ENCODE measurements at places on chromosomes 4 and X. TPM values are rescaled to one million over a fixed set of nuclear protein-coding genes. Genes with fewer than 3 reads are reported as not detected.

GRCh38 chr4:95979961-95980876, 140.3 kb downstream of the PDHA2 start:
- H3K4me3 ChIP-seq: no peak overlapping the region
- H3K36me3 ChIP-seq: no peaks in the 10 kb centered on the region
- no peak for DNase-seq
- peaks cover 2% of the 10 kb centered on the region for H3K4me1 ChIP-seq
- H3K27me3 ChIP-seq: no peaks in the 10 kb centered on the region
- H3K27ac ChIP-seq: no peak overlapping the region

Gene ZNF630
- 0.25 TPM for total RNA-seq

Gene GLRA3
- total RNA-seq: not detected

DNA sequence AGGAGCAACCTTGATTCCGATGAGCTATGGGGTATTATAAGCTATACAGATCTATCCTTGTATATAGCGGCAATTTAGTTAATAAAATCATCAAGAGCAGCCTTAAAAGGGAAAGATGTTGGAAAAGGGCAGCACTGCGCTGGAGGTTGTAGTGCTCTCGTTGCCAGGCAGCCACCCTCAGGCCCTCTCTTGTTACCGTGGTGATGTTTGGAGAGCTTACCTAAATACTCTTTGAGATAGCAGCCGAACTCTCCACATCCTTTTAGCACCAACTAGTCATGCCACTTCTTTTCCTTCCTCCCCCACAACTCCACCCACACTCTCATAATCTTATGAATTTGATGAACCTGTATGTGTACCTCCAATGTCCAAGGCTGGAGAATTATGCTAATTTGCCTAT, 3.8 kb upstream of the RADX start:
- no peak overlapping the region for H3K27ac ChIP-seq
- DNase-seq: no peak
- no peaks in the 10 kb centered on the region for H3K36me3 ChIP-seq
- H3K4me3 ChIP-seq: no peak overlapping the region
- H3K27me3 ChIP-seq: no peaks in the 10 kb centered on the region
- peaks cover 21% of the 10 kb centered on the region for H3K4me1 ChIP-seq

GRCh38 chr4:99586322-99586721, 11.7 kb downstream of the MTTP start:
- peaks cover 17% of the 10 kb centered on the region for H3K27me3 ChIP-seq
- H3K4me3 ChIP-seq: no peak overlapping the region
- no peak overlapping the region for H3K27ac ChIP-seq
- H3K4me1 ChIP-seq: no peaks in the 10 kb centered on the region

DNA sequence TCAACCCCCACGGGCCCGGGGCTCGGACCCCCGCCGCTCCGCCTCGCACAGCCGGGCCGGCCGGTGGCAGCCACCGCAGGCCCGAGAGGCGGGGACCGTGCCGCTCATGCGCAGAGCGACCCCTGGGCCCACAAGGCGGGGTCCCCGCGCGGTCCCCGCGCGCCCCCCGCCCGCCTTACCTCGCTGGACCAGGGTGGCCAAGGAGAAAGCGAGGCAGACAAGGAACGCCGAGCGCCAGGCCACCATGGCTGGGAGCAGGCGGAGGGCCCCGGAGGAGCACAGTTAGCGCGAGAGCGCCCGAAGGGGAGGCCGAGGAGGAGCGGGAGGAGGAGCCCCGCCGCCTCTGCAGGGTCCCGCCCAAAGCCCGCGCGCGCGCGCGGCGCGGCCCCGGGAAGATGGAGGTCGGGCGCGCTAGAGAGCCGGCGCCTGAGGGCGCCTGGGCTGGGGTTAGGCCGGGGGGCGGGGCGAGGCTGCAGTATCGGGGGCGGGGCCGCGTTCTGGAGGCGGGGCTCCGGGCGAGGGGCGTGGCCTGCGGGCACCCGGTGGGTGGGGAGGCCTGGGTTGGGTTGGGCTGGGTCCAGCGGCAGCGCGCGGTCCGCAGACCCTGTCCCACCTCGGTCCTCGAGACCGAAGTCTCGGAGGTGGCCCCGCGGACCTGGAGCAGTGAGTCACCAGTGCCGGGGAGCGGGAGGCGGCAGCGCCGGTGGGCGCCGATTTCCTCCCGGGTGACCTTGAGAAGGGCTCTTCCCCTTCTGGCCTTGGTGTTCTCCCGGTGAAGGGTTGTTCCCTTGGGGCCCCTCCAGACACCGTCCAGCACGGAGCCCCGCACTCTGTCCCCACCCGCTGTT, at the start of gene CD99L2:
TSS of gene CD99L2 (minus strand) at position 326 of the 848 bp plus-strand sequence. CDS start at position 246, 80 bp downstream.
- peaks cover 19% of the 10 kb centered on the region for H3K27me3 ChIP-seq
- DNase-seq: peak; percentile 83
- peak within 1 kb of the TSS; percentile 46 for H3K27ac ChIP-seq
- peaks cover 3% of the 10 kb centered on the region for H3K4me1 ChIP-seq
- H3K4me3 ChIP-seq: peak within 1 kb of the TSS; percentile 84
- no peaks in the 10 kb centered on the region for H3K36me3 ChIP-seq

DNA sequence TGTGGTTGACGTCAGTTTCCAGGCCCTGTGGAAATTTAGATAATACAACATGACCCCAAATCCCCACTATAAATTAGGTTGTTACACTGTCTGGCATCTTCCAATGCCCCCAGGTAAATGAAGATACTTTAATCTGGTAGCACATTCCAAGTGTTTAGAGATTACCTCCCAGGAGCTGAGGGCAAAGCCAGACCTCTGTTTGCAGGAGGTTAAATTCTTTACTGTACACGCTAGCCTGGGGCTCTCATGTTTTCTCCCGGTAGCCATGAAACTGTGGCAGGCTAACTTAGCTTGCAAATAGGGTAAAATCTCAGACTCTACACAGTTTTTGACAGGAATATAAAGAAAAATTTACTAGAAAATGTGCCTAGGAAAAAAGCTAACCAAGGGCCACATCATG, 450.0 kb downstream of the PDGFC start:
- DNase-seq: no peak
- no peaks in the 10 kb centered on the region for H3K4me1 ChIP-seq
- no peak overlapping the region for H3K4me3 ChIP-seq
- no peak overlapping the region for H3K27ac ChIP-seq
- H3K27me3 ChIP-seq: no peaks in the 10 kb centered on the region
- no peaks in the 10 kb centered on the region for H3K36me3 ChIP-seq

DNA sequence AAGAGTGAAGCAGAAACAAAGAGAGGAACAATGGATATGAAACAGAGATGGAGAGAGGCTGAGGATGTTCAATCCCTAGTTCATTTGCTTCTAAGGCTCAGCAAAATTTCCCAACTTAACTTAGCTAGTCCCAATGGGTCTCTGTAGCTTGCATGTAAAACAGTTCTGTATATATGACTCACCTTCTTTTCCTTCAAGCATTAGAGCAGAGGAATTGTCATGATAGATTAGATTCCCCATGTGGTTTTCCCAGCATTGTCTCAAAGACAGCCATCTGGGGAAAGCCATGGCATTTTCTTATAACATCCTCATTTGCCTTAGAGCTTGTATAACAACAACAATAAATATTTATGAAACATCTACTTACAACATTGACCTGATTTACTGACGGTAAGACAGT, 93.9 kb upstream of the GATB start:
- no peak for DNase-seq
- no peaks in the 10 kb centered on the region for H3K36me3 ChIP-seq
- no peaks in the 10 kb centered on the region for H3K4me1 ChIP-seq
- no peak overlapping the region for H3K27ac ChIP-seq
- peaks cover 15% of the 10 kb centered on the region for H3K27me3 ChIP-seq
- no peak overlapping the region for H3K4me3 ChIP-seq

Gene ATP2B3
- not detected for total RNA-seq

GRCh38 chrX:114049063-114049462, 534.8 kb upstream of the HTR2C start:
- H3K27me3 ChIP-seq: no peaks in the 10 kb centered on the region
- H3K27ac ChIP-seq: no peak overlapping the region
- H3K4me3 ChIP-seq: no peak overlapping the region
- H3K36me3 ChIP-seq: no peaks in the 10 kb centered on the region

- H3K36me3 ChIP-seq: no peaks in the 10 kb centered on the region
- no peak for DNase-seq
- H3K27ac ChIP-seq: no peak overlapping the region
- no peaks in the 10 kb centered on the region for H3K4me1 ChIP-seq
- H3K27me3 ChIP-seq: no peaks in the 10 kb centered on the region
Measured at GRCh38 chr4:48970471-48970921, 15.6 kb upstream of the CWH43 start.

- H3K4me3 ChIP-seq: no peak overlapping the region
- no peaks in the 10 kb centered on the region for H3K4me1 ChIP-seq
- H3K36me3 ChIP-seq: peaks cover 30% of the 10 kb centered on the region
- no peak for DNase-seq
- H3K27me3 ChIP-seq: no peaks in the 10 kb centered on the region
- no peak overlapping the region for H3K27ac ChIP-seq
Measured at GRCh38 chrX:72208126-72208800, 26.7 kb downstream of the PIN4 start.

DNA sequence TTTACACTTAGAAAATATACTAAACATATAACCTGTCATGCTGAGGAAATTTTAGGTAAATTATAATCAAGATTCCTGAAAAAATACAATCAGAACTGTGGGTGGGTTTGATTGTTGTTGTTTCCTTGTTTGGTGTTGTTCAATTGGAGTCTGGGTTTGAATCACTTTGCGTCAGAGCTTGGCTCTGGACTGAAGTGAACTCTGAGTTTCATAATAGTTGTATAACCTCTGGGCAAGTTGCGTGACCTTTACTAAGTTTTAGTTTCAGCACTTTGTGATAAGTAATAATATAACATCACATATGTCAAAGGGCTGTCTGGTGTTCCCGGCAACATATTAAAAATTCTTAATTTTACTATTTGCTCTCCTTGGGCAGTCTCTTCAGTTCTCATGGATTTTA, 758.1 kb downstream of the RAPGEF2 start:
- no peak for DNase-seq
- no peaks in the 10 kb centered on the region for H3K36me3 ChIP-seq
- H3K4me3 ChIP-seq: no peak overlapping the region
- no peak overlapping the region for H3K27ac ChIP-seq
- H3K27me3 ChIP-seq: no peaks in the 10 kb centered on the region

DNA sequence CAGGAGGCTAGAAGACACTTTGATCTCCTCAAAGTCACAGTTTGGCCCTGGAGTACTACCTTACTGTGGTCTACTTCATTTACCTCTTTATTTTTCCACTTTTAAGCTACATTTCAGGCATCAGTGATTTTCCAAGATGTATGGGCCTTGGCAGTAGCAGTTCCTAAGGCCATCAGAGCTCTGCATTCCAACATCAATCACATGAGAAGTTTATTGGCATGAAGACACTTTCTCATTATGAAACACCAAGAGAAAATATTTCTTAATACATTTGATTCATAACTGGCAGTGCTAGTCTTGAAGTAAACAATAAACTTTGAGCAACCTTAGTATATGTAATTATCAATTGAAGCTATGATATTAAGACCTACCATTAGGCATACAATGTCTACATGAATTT, 178.1 kb downstream of the IL15 start:
- H3K36me3 ChIP-seq: no peaks in the 10 kb centered on the region
- H3K27me3 ChIP-seq: peaks cover 10% of the 10 kb centered on the region
- H3K4me3 ChIP-seq: no peak overlapping the region
- no peak overlapping the region for H3K27ac ChIP-seq
- DNase-seq: no peak

Gene PDLIM5
- 25.1 TPM for total RNA-seq

GRCh38 chr4:93791570-93792195, 36.9 kb upstream of the ATOH1 start:
- no peak overlapping the region for H3K27ac ChIP-seq
- H3K36me3 ChIP-seq: no peaks in the 10 kb centered on the region
- H3K4me3 ChIP-seq: no peak overlapping the region
- peaks cover 2% of the 10 kb centered on the region for H3K27me3 ChIP-seq
- DNase-seq: peak; percentile 13

DNA sequence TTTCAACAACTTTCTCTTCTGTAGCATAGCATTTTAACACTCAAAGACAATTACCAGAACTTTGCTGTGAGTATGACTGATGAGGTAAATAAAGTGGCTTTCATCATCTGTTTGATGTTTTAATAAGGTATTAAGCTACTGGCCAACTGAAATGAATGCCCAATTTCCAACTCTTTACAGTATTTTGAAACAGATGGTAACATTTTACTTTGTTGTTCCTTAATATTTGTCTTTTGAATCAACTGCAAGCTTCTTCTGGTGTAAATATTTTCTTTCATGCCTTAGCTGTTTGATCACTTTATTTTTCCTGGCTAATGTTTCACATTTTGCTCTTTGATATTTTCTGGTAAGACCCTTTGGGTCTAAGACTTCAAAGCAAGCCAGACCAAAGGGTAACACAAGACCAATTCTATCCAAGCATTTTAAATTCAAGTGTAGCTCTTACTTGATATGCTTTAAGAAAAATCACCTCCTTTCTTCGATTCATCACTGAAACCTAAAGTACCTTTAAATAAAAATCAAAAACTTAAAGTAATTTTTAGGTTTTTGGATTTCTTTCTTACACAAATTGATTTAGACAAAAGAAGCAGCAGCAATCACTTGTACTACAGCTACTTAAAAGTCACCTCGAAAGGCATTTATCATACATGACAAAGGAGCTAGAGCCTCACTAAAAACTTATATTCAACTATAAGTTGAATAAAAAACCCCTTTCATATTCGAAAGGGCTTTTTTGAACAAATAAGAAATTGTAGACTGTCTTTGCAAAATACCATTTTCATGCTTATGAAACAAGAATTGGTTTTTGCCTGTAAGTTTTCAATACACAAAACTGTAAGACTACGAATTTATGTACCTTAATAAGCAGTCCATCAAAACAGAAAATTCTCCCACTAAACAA, 57.6 kb downstream of the TBCK start:
- no peak overlapping the region for H3K4me3 ChIP-seq
- no peaks in the 10 kb centered on the region for H3K4me1 ChIP-seq
- H3K36me3 ChIP-seq: no peaks in the 10 kb centered on the region
- H3K27ac ChIP-seq: no peak overlapping the region

Gene HS3ST1
- total RNA-seq: 2.0 TPM

DNA sequence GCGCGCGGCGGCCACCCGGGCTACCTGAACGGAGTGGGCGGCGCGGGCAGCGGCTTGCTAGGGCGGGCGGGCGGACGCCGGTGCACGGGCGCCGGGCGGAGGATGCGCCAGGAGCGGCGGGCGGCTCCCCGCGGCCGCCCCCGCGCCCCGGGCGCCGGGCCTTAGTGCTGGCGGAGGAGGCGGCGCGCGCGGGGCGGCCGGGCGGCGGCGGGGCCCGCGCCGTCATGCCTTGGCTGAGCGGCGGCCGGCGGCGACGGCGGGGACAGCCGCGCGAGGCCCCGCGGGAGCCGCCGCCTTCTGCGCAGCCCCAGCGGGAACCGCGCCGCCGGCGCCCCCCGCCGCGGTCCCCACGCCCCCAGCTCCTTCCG, 48.2 kb downstream of the CLDN34 start:
- peaks cover 43% of the 10 kb centered on the region for H3K4me1 ChIP-seq
- peaks cover 26% of the 10 kb centered on the region for H3K36me3 ChIP-seq
- DNase-seq: no peak
- no peak overlapping the region for H3K4me3 ChIP-seq
- no peak overlapping the region for H3K27ac ChIP-seq

GRCh38 chr4:37719021-37719420, 32.8 kb upstream of the RELL1 start:
- no peak for DNase-seq
- H3K36me3 ChIP-seq: no peaks in the 10 kb centered on the region
- no peak overlapping the region for H3K27ac ChIP-seq
- H3K27me3 ChIP-seq: peaks cover 18% of the 10 kb centered on the region
- peaks cover 47% of the 10 kb centered on the region for H3K4me1 ChIP-seq

Gene TMSB15C
- total RNA-seq: 4.7 TPM
